Dorsolateral prefrontal cortex (tissue), 122 donors: ENCODE measurements at places on chromosomes 2 and 18. TPM values are rescaled to one million over a fixed set of nuclear protein-coding genes. Genes with fewer than 3 reads are reported as not detected.

DNA sequence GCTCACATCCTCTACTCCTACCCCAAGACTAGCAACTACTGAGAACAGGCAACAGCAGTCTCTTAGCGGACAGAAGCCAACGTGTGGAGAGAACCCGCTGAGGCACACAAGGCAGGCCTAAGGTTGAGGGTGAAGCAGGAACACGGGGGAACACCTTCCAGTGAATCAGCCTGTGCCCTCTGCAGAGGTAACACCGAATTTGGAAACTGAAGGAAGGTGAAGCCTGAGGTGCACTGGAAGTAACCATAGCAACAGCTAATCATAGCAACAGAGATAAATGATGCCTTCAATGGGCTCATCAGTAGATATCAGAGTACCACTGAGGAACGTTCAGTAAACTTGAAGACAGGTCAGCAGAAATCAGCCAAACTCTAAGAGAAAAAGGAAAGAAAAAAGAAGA lies 43.3 kb downstream of the OSBPL1A start:
- no peak for DNase-seq

GRCh38 chr2:28600181-28600580 lies 104.3 kb downstream of the PLB1 start:
- no peak for DNase-seq

DNA sequence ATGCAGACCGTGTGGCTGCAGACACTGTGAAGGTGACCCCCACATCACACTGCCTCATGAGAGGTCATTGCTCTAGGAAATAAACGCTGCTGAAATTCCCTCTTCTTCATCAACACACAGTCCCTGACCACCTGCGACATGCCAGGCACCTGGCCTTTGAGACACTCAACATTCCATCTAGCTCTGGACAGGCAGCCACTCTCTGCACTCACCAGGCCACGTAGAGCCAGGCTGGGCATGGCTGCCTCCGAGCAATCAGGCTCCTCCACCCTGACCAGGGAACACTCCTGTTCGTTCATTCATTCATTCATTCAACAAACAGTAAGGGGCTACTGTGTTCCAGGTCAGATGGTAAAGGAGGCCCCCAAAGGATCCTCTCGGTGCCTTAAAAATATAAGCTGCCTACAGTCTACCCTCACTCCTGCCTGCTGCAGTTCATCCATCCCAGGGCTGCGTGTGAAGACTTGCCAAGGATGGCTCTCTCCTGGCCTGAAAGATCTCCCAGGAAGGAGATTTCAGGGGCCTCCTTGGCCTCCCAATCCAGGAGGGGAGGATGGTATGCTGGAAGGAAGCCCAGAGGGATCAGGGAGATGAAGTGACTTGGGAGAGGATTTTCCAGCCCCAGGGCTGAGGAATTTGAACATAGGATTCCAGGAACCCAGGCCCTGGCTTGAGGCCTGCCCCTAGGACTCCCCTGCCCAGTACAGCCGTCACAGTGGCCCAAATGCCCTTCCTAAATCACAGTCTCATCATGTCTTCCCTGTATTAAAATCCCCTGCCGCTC lies 66.7 kb downstream of the TNS1 start:
- DNase-seq, result no peak

DNA sequence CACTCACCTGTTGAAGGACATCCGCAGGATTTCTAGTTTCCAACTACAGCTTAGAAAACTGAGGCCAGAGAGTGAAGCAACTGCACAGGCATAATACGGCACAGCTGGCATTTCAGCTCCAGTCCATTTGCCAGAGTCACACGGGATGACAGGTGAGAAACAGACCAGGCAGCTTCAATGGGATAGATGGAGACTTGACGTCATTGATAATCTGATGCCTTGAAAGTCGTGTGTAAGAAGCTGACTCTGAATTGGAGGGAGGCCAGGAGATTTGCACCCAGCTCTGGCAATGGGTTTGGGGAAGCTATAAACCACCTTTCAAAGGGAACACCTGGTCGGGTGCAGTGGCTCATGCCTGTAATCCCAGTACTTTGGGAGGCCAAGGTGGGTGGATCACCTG lies 12.4 kb upstream of the DNMT3A start:
- no peak for DNase-seq

DNA sequence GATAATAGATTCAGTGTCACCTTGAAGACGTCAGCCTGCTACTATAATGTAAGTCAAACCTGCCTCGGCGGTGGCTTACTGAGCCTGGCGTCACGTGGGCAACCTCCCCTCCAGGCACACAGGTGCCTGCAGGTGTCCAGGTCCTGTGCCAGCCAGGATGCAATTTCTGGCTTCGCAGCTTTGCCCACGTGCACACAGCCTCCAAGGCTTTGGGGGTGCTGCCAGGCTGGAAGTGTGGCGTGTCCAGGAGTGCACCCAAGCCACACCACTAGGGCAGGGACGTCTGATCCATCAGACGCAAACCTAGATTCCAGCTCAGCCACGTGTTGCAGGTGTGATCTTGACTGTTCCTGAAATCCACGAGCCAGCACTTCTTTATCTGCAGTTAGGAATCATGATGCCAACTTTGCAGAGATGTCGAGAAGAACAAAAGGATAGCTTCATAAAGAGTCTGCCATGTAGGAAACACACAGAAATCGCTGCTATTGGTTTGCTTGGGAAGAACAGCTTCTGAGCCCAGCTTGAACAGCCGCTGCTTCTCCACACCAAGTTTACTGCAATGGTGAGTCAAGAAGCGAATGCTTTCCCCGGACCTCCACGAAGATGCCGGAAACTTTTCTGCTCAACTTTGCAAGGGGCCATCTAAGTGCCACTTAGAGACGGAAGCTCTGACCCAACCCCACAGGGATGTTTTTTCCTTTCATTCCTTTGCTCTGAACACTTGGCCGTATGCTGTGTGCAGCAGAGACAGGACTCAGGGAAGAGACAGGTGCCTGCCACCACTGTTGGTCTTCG lies 84.2 kb upstream of the SALL3 start:
- no peak for DNase-seq

DNA sequence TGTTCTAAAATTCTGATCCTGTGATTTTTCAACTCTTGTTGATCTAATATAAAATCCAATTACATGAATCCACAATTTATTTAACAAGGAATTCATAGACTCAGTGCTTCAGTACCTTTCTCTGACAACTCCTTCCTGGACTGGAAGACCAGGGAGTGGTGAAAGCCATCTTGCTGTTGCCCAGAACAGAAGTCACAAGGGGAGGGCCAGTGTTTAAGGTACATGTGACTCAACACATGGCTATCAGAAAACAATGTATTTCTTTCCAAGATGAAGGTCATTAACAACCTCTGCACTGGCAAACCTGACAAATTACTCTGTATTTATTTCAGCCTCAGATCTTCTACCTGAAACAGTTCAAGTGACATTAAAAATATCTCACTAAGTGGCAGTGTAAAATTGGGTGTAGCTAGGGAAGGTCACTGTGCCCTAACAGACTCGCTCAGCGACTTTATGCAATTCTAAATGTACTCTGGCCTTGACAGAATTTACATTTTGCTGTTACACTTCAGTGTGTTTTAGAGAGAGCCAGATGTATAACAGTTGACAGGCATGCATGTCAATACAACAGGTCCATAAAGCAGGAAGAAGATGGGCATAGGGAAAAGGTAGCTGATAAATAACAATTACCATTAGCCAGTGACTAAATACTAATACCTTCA lies 75.4 kb downstream of the NCKAP5 start:
- no peak for DNase-seq

GRCh38 chr2:197167608-197168314 lies 142.8 kb downstream of the ANKRD44 start:
- DNase-seq, result no peak

GRCh38 chr18:23548275-23548674 lies 38.0 kb downstream of the NPC1 start:
- DNase-seq, result no peak

DNA sequence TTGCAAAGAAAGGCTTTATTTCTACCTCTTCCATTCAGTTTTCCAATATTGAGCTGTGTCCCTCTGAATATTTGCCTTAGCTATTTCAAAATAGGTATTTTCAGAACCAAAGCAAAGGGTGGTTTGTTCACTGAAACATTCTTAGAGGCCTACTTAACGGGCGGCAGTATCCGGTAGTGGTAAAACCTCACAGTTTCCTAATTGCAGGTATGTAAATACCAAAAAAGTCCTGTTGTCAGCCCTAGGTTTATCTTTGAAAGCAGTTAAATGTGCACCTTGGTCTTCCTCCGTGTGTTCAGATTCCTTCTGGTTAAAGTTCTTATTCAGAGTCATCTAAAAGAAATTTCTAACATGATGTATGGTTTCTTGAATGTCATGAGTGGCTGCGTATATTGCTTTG lies 38.9 kb downstream of the CCNT2 start:
- no peak for DNase-seq

- no peak for DNase-seq
Observed at GRCh38 chr2:238103465-238104225, 3.5 kb downstream of the ESPNL start.

DNA sequence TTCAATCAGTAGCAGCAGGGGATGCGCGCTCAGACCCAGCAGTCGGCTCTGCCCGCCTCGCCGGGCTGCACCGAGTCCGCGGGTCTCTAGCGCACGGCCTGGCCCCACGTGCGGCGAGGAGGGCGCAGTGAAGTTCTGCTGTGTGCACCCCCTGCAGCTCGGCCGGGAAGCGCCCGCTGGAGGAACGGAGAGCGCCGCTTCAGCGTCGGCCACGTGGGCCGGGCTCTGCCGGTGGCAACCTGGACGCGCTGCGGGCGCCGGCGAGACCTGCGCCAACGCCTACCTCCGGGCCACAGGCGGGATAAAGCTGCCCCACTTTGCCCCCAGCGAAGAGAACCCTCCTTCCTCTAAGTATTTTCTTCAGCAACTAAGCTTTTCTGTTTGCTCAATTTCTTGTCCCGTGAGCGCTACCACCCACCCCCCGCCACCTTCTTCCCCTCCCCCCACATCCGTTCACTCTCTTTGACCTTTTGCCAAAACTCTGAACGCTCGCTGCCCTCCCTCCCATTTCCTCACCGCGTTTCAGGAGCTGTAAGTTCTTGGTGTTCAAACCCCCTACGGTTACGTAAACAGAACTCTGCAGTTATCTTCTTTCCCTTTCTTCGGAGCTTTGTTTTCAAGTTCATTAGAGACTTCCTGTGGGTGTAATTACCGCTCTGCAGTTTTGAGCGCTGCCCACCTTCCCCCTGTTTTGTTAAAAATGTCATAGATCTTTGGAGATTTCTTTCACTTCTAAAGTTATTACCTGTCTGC lies 42.6 kb upstream of the EDAR start:
- DNase-seq, result no peak

DNA sequence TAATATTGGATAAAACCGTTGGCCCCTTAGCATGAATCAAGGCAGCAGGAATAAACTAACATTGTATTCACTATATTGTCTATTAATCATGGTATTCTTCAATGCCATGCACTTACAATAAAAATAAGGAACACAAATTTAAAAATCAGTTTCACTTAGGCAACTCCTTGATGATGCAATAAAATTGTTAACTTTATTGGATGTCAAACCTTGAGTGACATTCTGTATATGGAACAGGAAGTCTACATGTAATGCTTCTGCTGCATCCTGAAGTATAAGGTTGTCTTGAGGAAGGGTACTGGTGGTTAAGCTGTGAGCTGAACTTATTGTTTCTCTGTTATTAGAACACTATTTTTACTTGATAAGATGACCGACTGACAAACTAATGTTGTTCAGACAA lies 605.5 kb downstream of the SATB2 start:
- no peak for DNase-seq

- no peak for DNase-seq
Observed at GRCh38 chr2:2097549-2097948, 233.5 kb downstream of the MYT1L start.

DNA sequence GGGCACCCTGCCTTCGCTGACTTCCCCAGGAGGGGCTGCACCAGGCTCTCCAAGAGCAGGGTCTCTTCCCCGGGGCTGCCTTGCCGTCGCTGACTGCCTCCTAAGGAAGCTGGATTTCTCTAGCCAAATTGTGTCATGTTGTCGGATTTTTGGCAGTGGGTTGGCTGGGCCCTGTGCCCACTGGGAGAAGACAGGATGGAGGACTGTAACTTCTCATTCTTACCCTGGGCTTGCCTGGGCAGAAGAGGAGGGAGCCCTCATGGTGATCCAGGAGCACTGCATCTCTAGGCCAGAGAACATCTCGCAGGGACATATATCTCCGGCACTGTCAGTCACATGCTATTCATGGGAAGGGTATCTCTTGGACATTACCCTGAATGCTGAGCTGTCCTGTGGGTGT lies 6.3 kb downstream of the MYO7B start:
- no peak for DNase-seq

DNA sequence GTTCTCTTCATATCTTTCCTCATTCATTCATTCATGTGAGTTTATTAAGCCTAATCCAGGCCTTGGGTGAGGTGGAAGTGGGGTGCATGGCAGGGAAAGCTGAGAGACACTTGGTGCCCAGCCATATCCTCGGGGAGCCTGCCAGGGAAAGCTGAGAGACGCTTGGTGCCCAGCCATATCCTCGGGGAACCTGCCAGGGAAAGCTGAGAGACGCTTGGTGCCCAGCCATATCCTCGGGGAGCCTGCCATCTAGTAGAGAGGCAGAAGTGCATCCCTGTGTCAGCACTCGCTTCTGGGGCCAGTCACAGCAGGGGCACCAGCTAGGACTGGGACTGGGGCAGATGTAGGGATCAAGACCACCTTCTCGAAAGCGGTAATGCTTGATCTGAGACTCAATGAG lies 39.4 kb downstream of the DDX18 start:
- DNase-seq, result no peak

DNA sequence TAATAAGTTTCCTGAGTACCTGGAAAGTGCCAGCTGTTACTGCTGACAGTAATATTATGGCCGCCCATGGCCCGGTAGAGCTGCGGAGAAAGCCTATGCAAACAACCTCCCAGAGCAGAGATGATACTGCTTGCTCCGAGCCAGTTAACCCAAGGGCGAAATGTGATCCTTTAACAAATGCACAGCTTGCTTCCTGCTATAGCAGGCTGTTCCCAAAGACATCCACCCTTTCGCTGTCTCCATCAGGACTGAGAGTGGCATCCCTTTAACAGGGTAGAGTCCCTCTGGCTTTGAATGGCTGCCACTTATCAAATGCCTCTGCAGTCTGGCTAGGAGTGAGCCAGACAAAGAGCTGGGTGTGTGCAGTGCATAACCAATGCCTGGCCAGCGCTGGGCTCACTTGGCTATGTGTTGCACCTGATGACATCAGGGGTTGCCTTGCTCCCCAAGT lies 69.7 kb upstream of the DAPL1 start:
- no peak for DNase-seq

GRCh38 chr2:222523783-222524544 lies 99.6 kb downstream of the SGPP2 start:
- no peak for DNase-seq

Gene IL36B
- total RNA-seq, result not detected

Gene GALR1
- 1.5 TPM for total RNA-seq

Gene EN1
- total RNA-seq, result not detected

Gene ADGRF3
- 1.0 TPM for total RNA-seq

Gene DAPL1
- total RNA-seq, result 1.2 TPM

Gene POTEI
- total RNA-seq, result 0.11 TPM

Gene ZSWIM2
- not detected for total RNA-seq

Gene CDK5R2
- total RNA-seq, result 70.1 TPM

Gene LHCGR
- 0.28 TPM for total RNA-seq

Gene FTCDNL1
- 13.7 TPM for total RNA-seq

Gene NAGK
- 99.6 TPM for total RNA-seq

Gene CREG2
- total RNA-seq, result 142 TPM
